Stimulated activated CD4-positive, alpha-beta T cell treated with anti-CD3 and anti-CD28 coated beads, Interleukin-4, amount 100 ng/mL, for 4 hours (primary cell): ENCODE measurements at places on chromosomes 3 and 15.

GRCh38 chr3:122257644-122258364 is 67.2 kb upstream of the CSTA start:
- no peak for DNase-seq

GRCh38 chr3:141021261-141021660 is 29.9 kb upstream of the SPSB4 start:
- DNase-seq = no peak

DNA sequence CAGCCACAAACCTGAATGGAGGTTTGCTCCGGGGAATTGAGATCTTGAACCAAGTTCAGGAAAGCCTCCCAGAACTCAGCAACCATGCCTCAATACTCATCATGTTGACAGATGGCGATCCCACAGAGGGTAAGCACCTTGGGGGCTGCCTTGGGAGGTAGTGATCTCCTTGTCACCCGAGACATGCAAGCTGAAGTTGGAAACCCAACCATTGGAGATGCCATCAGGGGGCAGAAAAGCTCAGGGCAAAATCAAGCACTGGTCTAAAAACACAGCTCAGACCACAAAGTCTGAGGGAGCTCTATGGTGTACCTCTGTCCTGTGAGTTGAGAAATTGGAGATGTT is 5.8 kb downstream of the ITIH1 start:
- DNase-seq = no peak

DNA sequence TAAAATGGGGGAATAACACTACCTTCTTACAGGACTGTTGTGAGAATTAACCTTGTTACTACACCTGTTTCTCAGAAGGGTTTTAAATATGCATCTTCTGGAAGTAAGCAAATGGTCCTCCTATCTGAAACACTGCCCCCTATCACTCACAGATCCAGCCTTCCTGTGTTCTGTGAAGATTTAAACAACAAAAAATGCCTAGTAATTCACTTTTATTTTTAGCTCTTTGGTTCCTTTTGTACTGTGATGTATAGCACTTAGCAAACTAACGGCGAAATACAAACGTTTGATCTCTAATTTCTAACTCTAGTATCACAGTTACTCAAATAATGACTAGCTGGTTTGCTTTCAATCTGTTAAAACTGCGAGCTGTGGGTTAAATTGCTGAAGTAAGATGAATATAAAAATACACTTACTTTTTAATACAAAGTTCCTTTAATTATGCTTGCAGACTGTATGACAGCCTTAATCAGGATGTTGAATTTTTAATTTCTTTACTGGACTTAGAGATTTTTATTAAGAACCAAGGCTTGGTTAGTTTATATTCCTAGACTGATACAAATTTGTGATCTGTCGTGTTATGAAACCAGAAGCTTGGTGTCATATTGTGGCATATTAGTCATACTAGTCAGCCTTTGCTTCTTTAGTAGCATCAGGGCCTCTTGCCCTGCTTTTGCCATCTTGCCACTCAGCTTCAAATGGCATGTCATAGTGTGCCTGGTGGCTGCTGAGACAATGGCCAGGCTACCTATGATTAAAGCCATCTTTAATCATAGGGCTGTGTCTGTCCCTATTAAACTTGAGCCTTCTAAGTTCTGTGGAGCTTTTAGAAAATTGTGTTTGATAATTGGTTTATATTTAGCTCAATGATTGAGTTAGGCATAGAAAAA is 9.2 kb downstream of the EIF3J start:
- peak; percentile 36 for DNase-seq

- DNase-seq = no peak
Measured at GRCh38 chr15:70234256-70234905, 136.7 kb upstream of the TLE3 start.
